ENCODE measurements at places on chromosomes 12 and 14.

- DNase-seq = no peak
Measured at GRCh38 chr12:96239711-96240635, 45.8 kb downstream of the ELK3 start.

GRCh38 chr12:126282691-126283090 lies 1217.5 kb downstream of the AACS start:
- DNase-seq = no peak

GRCh38 chr12:131980263-131980662 lies 30.5 kb downstream of the EP400 start:
- DNase-seq = no peak

- no peak for DNase-seq
Measured at GRCh38 chr14:57611555-57612075, 118.0 kb upstream of the CCDC198 start.

GRCh38 chr12:108597559-108598471 lies at the start of gene TMEM119:
Gene TMEM119 (minus strand): TSS chr12:108598084. CDS start chr12:108592383, 5,701 bp downstream.
- DNase-seq = no peak

- DNase-seq = no peak
Measured at GRCh38 chr12:132190012-132190755, 45.9 kb downstream of the NOC4L start.

- DNase-seq = no peak
Measured at GRCh38 chr12:69553628-69554248, 31.5 kb upstream of the CCT2 start.

DNA sequence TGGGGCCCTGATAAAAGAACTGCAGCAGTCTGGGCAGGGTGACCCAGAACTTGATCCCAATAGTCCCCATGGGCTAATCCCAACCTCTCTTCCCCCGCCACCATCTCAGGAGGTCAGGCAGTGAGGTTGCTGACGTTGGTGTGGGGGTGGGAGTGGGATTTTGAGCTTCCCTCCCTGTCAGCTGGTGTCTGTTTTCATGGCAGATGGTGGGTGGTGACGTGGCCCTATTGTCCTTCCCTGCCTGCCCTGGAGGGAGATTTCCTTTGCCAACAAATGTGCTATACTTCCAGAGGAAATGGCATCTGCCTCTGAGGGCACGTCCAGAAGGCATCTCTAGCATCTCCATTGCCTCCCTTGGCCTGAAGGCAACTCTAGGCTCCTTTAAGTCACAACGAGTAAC lies 37.7 kb downstream of the NEUROD4 start:
- DNase-seq = peak; percentile 77

- no peak for DNase-seq
Measured at GRCh38 chr12:82414044-82414443, 55.7 kb downstream of the METTL25 start.

- DNase-seq = no peak
Measured at GRCh38 chr14:78967111-78967809, 797.1 kb downstream of the NRXN3 start.

DNA sequence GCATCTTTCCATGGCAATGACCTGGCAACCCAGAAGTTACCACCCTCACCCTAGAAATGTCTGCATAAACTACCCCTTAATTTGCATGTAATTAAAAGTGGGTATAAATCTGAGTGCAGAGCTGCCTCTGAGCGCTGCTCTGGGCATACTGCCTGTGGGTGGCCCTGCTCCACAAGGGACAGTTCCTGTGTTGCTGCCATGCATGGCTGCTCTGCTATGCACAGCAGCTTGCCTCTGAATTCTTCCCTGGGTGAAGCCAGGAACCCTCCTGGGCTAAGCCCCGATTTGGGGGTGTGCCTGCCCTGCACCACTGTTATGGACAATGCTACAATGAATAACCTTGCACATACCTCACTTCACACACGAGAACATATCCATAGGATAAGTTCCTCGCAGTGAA lies 35.7 kb upstream of the GPR132 start:
- no peak for DNase-seq

GRCh38 chr14:101113835-101114725 lies 210.6 kb upstream of the RTL1 start:
- no peak for DNase-seq

- no peak for DNase-seq
Measured at GRCh38 chr12:121753844-121754264, 39.6 kb downstream of the RHOF start.

DNA sequence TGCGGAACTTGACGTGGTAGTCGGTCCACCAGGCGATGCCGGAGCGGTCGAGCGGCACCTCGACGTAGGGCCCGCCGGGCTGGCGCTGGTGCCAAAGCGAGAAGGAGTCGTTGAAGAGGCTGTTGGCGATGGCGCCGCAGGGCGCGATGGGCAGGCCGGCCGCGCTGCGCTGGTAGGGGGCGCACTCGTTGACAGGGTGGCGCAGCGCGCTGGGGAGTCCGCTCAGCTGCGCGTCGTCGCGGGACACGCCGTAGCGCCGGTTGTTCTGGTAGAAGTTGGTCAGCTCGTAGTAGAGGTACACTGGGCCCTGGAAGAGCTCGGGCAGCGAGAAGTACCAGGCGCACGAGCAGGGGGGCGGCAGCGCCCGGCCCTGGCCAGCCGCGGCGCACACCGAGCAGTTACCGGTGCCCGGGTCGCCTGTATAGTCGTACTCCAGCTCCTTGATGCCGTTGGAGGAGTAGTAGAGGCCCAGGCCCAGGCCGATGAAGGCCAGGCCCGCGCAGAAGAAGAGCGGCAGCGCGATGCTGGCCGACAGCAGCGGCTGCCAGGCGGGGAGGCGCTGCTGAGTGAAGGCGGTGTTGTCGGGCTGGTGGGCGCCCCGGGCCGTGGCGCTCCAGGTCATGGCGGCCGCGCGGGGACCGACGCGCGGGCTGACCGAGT lies 482 bp downstream of the TMEM30B start:
- peak; percentile 18 for DNase-seq

GRCh38 chr14:95226801-95227200 lies 69.5 kb upstream of the DICER1 start:
- no peak for DNase-seq

DNA sequence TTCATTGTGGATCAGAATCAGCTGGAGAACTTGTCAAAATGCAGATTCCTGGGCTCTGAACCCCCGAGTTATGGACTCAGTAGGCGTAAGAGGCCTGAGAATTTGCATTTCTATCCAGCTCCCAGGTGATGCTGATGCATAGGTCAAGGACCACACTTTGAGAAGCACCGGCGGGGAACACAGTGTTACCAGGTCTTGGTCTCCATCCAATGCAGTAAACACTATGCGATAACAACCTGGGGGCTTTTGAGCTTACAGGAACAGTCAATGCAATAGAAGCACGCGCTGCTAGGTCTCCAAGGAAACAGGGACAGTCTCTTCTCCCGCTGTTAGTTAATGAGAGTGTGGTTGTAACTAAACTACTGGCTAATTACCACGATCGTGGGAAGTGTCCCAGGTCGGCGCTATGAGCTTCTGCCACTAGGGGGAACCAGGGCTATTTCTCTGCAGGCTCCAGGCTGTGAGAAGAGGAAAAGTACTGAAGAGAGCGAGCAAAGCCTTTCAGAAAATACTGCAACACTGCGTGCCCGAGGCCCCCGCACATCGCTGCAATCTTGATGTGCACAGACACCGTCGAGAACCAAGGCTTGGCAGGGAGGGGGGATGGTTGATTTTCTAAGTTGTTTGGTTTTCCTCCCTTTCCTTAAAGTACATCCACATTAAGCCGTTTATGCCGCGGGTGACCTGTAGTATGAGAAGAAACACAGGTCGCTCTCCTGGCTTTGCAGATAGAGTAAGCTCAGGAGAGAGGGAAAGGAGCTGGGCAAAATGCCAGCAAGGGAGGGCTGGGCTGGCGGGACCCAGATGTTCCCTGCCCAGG lies 52.0 kb upstream of the KCNA1 start:
- peak; percentile 9 for DNase-seq

GRCh38 chr12:95487024-95487423 lies 13.1 kb downstream of the METAP2 start:
- DNase-seq = no peak

DNA sequence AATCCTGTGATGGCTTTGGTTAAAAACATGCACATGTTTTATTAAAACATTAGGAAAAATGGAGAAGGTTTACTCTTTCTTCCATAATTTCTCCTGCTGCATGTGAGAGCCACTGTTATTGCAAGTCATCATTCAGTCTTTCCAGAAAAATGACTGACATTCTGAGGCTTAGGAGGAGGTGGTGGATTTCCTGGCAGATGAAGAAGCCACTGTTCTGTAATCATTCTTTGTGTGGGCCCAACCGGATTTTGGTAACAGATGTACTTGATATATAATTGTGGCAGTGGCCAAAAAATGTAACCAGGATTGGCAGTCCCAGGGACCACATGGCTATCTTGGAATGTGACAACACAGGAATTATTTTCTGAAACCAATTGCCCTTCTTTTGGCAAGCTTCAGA lies 120.2 kb downstream of the DAAM1 start:
- DNase-seq = no peak

- DNase-seq = no peak
Measured at GRCh38 chr12:1668833-1669543, 21.9 kb upstream of the ADIPOR2 start.

- DNase-seq = peak; percentile 65
Measured at GRCh38 chr14:49852301-49853157, at the start of gene NEMF. Gene NEMF (minus strand): TSS chr14:49852788. CDS start chr14:49852753, 35 bp downstream.

- DNase-seq = no peak
Measured at GRCh38 chr12:98053202-98053601, 462.2 kb upstream of the TMPO start.

DNA sequence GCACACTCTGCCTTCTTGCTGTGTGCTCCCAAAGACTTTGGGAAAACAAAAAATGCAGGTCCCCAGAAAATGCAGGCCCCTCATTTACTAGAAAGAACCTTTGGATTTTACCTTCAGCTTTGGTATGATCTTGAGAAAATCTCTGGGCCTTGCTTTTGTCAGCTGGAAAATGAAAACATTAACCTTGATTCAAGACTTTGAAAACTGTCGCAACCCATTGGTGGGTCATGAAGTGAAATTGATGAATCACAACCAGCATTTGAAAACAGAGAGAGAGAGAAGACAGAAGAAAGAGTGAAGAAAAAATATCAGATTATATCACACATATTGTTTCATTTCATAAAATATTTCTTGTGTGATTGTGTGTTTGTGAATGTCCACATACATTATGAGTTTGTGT lies 322.5 kb downstream of the ZFP36L1 start:
- DNase-seq = no peak

DNA sequence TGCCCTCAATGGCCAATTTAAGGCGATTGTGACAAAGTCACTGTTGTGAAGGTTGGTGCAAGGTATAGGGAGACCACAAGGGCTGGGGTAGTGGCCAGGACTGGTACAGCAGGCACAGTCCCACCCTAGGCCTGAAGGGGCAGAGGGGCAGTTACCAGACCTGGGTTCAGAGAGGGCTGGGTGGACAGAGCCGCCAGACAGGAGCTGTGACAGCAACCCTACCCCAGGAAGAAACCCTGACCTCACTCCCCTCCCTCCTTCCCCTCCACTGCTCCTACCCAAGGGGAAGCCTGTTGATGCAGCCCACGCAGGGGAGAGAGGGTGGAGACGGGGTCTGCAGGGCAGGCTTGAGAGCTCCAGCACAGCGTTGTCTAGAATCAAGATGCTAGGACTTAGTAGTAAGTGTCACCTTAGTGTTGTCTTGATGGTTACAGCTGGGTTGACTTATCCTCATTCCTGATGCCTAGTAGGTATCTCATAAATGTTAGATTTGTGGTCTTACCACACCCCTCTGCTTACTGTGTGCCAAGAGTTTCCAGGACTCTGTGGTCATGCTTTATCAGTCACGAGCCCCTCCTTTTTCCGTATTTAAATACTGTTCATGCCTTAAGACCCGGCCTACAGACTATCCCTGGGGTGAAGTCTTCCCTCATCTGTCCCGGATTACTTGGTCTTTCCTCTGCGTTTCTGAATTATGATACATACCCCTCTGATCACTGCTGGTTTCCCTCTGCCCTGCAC lies 14.4 kb downstream of the EML1 start:
- no peak for DNase-seq

DNA sequence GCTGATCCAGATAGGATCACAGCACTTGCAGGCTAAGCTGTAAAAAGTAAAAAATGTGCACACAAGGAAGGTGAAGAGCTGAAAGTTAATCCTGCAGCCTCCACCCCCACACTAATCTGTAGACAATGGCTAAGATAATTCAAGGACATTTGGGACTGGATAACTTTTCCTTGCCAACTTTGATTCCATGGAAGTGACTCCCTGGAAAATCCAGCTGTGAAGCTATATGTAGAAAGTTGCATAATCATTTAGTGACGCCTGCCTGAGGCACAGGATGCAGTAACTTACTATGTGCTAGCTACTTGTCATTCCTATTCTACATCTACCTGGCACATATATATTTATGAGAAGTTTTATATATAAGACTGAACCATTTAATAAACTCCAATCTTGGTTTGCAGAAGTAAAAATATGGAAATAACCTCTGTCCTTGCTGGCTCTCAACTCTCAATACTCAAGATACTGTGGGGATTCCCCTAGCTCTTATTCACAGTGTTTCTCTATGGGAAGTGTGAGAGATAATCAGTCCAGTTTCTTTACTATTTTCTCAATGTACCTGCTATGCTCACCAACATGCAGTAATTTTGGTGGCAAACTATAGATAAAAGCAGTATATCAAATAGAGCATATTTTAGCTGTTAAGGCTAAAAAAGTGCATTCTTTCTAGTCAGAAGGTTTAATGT lies 14.8 kb downstream of the LDHB start:
- DNase-seq = no peak

- no peak for DNase-seq
Measured at GRCh38 chr14:101917413-101918017, 46.9 kb upstream of the DYNC1H1 start.

DNA sequence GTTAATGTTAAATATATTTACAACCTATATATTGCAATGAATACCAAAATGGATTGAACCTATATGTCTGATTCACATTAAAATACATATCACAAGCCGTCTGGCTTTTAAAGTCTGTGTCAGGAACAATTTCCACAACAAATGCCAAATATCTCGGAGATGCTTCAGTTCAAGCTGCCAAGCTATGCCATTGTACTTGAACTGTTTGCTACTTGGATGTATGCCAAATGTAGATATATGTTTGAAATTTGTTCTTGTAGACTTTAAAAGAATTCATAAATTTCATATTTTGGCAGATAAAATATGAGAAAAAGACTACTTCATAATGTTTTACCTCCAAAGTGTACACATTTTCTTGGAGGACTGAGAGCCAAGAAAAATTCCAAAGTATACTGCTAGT lies 37.0 kb downstream of the WASHC3 start:
- no peak for DNase-seq

DNA sequence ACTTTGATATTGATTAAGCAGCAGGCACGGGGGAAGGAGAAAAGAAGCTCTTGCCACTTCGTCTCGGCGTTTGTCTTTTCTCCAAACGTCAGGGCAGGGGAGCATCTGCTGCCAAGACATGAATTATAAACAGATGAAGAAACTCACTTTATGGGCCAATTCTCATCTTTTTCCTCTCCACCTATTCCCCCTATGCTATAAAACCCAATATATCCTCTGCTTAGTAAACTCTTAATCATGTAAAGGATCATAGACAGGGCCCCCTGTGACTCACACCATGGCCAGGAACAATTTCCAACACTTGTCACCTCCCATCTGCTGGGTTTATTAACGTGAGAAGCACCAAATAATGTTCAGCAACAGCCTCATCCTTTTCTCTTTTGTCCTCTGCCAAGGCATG lies 1092.1 kb upstream of the TMEM132C start:
- DNase-seq = no peak

- DNase-seq = no peak
Measured at GRCh38 chr14:69760810-69761209, 6.1 kb upstream of the SRSF5 start.

- DNase-seq = peak; percentile 16
Measured at GRCh38 chr14:37150414-37150813, 22.0 kb downstream of the SLC25A21 start.

Data from DMS 273 treated with DMSO at 0.1 percent for 48 hours (cell line).